Posterior cingulate gyrus (tissue), 11 donors: ENCODE measurements at places on chromosomes 1 and 21.

DNA sequence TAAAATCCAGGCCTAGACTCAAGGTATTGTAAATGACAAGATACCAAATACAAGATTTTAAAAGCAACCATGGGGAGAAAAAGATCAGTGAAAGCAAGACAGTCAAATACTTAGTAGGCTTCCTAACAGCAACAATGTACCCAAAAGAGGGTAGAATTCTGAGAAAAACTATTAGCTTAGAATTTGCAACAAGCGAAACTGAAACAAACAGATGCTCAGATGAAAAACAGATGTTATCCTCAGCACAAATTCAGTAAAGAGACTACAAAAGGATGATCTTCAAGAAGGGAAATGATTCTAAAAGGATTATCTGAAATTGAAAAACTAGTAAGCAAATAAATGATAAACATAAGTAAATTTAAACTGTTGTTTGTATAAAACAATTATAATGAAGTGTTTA, 40.0 kb downstream of the PDC start:
- no peak for DNase-seq

- peak; percentile 97 for DNase-seq
These were observed at the start of gene ID3 for GRCh38 chr1:23559136-23559984. Gene ID3, minus strand, starts transcription at chr1:23559501. Its CDS starts 75 bp downstream, at chr1:23559426.

DNA sequence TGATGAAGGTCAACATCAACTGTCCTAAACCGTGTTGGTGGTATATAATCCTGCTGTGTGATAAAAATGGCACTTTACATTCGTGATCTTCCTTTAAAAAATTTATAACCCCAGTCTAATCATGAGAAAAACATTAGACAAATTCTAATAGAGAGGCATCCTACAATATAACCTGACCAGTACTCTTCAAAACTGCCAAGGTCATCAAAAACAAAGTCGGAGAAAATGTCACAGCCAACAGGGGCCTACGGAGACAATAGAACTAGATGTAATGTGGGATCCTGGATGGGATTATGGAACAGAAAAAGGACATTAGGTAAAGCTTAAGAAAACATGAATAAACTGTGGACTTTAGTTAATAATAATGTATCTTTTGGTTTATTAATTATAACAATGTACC, 25.0 kb downstream of the CDKN2C start:
- no peak for DNase-seq

DNA sequence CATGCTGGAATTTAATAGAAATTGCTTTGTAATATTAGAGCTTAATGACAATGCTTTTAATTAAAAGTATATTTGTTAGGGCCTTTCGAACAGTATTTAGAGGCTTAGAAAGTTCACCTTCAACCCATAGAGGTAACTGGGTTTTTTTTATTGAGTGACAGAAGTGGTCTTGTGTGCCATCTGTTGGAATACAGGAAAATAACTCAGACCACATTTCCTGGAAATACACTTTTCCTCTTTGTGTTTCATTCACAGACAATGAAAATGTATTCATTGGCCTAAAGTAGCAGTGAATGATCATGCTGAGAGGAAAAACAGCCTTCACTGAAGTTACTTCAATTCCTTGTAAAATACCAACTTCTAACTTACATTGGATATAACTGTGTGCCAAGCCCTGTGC, 83.6 kb upstream of the L1TD1 start:
- DNase-seq: no peak
